Left ventricle myocardium inferior (tissue), 1 donor: ENCODE measurements at places on chromosomes 6 and 20.

- peak; percentile 55 for DNase-seq
These were observed 471 bp downstream of the EZR start for GRCh38 chr6:158818581-158819212.

- no peak for DNase-seq
These were observed 43.1 kb downstream of the CD109 start for GRCh38 chr6:73739096-73739495.

DNA sequence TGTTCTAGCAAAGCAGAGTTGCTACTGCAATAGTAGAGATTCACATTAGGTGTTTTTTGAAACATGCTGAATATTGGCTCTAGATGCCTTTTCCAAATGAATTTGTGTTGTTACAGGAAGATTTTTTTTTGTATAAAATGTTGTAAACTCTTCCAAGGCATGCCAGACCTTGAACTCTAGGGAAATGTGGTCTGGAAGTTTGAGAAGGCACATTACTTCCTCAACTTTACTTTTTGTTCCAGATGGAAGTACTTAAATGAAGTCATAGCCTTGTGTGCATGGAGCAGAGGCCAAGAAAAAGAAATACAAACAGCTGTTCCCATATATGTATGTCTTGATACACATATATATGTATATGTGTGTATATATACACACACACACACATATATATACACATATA lies 585.7 kb upstream of the MARCKS start:
- DNase-seq = no peak

DNA sequence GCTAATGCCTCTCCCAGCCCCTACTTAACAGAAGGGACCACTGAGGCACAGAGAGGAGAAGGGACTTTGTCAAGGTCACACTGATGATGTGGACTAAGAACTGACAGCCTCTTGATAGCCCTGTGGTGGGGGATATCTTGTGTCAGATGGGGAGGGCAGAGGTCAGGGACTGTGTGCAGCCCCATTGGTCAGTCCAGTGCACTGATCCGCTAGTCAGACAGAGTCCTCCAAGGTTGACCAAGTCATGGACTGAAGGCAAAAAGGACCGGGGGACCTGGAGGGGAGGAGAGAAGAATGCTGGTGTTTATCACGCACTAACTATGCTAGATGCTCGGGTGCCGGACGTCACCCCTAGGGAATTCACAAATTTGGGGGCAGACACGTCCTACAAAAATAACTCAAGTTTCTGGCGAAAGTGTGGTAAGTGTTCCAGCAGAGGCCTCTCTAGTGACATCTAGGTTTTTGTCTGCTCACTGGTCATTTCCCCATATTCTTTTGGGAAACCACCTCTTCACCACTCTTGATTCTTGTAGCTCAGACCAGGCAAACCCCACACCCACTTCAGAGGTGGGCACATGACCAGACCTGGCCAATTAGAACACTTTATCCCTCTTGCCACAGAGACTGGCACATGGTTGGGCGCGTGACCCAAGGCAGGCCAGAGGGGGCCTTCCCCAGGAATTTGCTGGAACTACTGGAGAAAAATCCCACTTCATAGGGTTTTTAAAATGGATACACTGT lies 21.0 kb downstream of the TCF15 start:
- no peak for DNase-seq

DNA sequence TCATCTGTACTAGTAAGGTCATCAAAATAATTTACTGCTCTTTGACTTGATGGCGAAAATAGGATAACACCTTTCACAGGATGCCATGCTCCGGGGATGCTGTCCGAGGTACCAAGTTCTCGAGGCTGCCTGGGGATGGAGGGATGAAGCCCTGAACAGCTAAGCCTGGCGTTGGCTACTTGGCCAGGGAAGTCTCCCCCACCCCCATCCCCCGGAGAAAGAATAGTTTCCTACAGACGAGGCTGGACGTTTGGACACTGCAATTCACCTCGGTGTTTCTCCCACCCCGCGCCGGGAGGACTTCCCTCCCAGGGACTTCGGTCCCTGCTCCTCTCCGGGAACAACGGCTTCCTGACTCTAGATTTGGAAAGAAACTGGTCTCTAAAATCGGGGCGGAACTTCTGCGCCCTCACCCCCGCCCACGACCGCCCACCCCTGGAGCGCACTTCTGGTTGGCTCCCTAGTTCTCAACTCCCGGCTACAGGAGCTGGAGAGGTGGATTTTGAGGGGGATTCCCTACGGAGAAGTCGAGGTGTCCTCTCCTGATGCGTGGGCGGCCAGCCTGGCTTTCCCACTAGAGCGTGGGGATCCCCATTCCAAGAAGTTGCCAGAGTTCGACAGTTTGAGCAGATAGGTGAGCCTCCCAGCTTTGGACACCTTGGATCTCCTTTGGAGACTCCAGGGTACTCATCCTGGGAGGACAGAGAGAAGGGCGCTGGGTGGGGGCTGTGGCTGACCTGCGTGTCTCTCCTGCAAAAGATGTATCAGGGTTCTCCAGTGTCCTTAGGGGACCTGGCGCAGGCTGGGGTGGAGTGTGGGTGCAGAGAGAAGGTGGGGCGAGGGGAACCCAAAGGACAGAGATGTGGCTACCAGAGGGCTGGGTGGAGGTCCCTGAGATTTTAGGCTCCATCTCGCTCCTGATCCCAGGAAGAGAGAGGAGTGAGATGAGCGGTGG lies 1.1 kb downstream of the PCSK2 start:
- no peak for DNase-seq

DNA sequence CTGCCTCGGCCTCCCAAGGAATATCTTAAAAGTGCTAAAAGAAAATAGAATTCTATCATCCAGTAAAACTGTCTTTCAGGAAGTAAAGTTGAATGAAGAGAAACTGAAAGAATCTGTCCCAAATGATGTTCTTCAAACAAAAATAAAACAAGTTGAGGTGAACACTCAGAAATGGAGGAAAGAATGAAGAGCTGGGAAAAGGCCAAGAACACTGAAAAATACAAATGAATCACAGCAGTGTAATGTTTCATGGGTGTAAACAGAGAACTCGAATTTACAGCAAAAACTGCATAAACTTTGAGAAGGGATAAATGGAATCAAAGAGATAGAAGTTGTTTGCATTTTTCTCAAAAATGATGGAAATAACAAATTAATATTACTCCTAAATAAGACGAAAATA lies 317.3 kb downstream of the TAF4 start:
- no peak for DNase-seq

GRCh38 chr6:30885999-30886896 lies 1.9 kb downstream of the DDR1 start:
- DNase-seq = peak; percentile 48

DNA sequence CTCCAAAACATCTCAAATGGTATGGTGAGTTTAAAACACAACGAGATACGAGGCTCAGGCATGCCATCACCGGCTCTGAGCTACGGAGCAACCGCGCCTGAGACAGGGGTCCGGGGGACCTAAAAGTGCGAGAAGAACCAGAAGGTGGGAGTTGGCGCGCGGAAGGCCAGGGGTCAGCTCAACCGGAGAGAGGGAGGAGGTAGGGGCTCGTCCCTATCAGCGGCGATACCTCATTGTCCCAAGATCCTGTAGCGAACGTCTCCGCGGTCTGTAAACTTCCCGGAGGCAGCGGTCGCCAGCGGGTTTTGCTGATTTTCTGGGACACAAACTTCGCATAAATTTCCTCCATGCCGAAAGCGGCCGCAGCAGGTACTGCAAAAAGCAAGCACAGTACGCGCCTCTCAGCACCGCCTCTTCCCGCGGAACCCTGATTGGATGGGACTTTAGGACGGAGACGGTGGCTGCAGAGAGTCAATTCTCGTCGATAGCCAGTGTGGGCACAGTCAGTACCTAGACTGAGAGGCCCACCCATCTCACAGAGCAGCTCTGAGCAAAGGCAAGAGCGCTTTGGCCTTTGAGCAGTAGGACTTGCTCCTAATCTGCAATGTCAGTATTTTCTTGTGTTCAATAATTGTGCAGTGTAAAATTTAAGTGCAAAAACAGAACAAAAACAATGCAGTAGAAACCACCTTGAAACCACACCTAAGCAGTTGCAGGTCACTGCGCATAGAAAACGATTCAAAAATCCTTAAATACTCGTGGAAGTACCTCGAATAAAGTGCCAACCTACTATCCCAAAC lies at the start of gene NUP43:
Gene NUP43 (minus strand): TSS at position 383 of the 800 bp plus-strand sequence. CDS start 34 bp downstream, at position 349.
- DNase-seq = peak; percentile 95

DNA sequence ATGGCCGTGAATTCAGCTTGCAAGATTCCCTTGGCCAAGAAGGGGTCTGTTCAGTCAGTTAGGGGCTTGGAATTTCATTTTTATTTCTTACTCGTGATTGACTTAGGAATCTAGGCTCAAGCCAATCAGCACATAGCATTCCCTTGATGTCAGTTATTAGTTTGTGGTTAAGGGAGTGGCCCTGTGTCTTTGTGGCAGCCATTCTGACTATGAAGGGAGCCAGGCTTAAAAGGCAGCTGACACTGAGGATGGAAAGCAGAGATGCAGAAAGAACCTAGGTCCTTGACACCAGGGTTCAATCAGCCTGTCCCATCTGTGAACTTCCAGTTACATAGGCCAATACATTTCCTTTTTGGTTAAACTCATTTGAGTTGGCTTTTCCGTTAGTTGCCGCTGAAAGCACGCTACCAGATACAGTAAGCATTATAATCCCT lies 48.1 kb downstream of the MCUR1 start:
- DNase-seq = no peak

GRCh38 chr20:10415013-10415650 lies 18.9 kb downstream of the MKKS start:
- no peak for DNase-seq

DNA sequence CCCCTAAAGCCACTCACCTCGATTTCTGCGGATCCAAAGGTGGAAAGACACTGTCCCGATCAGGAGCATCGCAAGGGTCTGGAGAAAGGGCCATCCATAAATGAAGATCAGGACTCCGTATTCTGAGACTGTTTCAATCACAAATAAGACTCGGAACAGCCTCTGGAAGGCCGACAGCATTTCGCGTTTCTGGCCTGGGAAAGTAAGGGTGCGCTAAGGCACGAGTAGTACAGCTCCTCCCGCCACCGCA lies 44.6 kb downstream of the DPPA5 start:
- DNase-seq = no peak

DNA sequence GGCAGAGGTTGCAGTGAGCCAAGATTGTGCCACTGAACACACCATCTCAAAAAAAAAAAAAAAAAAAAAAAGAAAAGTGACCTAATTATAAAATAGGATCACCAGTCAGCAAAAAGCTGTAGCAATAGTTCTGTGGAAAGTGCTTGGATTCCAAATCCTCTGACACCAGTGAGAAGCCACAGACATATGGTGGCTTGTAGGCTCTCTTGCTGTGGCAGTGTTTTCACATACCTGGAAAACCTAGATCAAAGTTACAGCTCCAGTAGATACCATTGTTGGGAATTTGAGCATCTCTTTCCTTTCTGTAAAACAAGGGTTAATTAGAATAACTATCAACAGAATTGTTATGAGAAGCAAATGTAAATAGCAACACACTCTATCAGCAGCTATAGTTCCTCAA lies 4.1 kb downstream of the CCDC170 start:
- no peak for DNase-seq

- DNase-seq = no peak
These were observed 363.2 kb downstream of the QKI start for GRCh38 chr6:163777716-163778115.

DNA sequence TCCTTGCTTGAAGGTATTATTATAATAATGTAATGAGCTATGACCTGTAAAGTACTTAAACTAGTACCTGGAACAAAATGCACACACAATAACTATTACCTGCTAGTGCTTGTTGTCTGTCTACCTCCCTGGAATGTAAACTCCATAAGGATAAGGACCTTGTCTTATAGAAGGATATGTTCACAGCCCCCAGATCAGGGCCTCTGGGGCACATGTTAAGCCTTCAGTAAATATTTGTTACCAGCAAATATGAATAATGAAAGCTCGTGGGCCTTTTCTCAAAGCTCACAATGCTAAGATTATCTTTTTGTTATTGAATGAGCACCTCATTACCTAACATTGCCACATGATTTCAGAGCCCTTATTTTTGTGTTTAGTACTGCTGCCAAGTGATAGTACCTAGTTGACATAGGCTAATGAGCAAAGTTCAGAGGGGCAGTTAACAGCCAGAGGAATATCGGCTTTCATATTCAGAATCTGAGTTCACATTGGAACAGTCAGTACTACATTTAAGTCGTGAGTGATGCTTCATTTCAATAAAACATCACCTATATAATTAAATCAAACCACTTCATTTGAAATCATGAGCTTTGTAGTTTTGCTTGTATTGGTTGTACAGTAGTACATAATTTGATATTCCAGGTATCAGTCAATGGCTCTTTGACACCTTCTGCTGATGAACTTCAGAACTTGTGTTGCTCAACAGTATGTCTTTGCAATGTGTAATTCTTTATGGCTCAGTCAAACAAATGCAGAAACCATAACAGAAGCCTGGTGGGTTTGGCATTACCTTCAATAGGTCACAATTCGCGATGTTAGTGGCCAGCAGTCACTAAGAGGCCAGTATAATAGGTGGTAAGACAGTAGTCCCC lies 11.8 kb upstream of the SMLR1 start:
- DNase-seq = no peak

- no peak for DNase-seq
These were observed 234.5 kb downstream of the TFAP2A start for GRCh38 chr6:10180138-10181074.

- DNase-seq = no peak
These were observed 346.8 kb upstream of the CNR1 start for GRCh38 chr6:88512951-88513350.

GRCh38 chr6:161393839-161394364 lies 120.0 kb upstream of the AGPAT4 start:
- DNase-seq = no peak

GRCh38 chr20:46568570-46569129 lies 18.2 kb upstream of the OCSTAMP start:
- DNase-seq = peak; percentile 87

DNA sequence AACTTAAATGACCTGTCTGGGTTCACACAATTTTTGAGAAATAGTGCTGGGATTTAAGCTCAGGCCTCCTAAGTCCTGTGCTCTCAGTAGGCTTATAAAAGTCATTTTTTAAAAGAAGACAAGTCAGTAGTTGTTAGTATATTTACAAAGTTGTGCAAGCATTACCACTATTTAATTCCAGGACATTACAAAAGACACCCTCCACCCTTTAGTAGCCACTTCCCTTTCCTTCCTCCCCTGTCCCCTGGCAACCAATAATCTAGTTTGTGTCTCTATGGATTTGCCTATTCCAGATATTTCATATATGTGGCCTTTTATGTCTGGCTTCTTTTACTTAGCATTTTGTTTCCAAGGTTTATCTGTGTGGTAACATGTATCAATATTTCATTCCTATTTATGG lies 37.6 kb downstream of the HMGN3 start:
- DNase-seq = no peak

GRCh38 chr6:11580686-11581405 lies 43.3 kb downstream of the TMEM170B start:
- no peak for DNase-seq
